DMS53 (cell line): ENCODE measurements at places on chromosomes 6 and 20.

GRCh38 chr6:3346476-3346875 lies 87.7 kb downstream of the PSMG4 start:
- DNase-seq, result no peak

GRCh38 chr6:27388293-27389197 lies at the start of gene ZNF391:
TSS of gene ZNF391 (plus strand) at chr6:27388759. CDS start at chr6:27400371, 11,612 bp downstream.
- peak; percentile 59 for DNase-seq

GRCh38 chr20:20138301-20139064 lies 86.2 kb downstream of the CFAP61 start:
- DNase-seq, result no peak

DNA sequence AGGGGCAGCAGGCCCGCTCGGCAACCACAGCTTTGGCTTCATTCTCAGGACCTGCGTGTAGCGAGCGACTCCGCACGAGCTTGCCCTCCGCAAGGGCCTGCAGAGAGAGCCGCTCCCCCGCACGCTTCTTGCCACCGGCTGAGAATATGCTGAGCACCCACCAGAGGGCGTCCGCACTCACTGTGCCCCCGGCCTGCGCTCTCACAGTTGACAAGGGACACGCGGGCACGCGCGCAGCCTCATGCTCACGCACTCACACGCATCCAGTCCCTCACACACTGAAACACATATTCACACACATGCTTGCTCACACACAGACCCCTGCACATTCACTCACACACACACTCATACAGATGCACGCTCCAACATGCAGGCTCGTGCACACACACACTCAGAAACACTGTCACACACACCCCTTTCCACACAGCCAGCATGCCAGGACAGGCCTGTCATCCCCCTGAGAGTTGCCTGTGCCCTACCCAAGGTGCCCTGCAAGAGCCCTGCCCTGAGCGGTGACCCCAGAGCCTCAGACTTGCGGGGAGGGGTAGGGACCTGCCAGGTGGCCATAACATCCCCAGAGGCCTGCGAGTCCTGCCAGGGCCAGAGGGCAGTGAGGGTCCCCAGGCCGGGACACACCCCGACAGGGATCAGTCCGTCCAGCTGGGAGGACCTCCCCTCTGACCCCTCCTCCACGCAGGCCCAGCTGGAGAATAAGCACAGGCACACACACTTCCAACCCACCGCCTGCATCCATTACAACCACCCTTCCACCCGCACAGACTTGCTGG lies 174.1 kb downstream of the BMP7 start:
- DNase-seq, result peak; percentile 59

DNA sequence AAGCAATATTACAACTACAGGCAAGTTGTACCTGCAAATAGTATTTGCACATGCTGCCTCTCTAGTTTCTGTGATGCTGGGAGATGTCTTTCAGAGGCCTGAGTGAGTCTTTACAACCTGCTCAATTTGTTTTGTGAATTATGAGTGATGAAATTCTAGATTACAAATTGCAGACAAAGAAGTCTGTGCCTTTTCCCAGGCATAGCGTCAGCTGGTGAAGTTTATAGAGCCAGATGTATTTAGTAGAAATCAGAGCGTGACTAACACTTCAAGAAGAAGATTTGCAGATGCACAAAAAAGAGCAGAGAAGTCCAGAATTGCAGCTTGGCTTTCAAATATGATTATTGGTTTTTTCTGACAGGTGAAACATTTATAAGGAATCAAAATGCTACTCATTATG lies 289.9 kb downstream of the PLCB1 start:
- no peak for DNase-seq

- DNase-seq, result no peak
These were observed 670.9 kb downstream of the QKI start for GRCh38 chr6:164085091-164086075.

- peak; percentile 78 for DNase-seq
These were observed 1.9 kb upstream of the POU3F2 start for GRCh38 chr6:98832284-98833056.

DNA sequence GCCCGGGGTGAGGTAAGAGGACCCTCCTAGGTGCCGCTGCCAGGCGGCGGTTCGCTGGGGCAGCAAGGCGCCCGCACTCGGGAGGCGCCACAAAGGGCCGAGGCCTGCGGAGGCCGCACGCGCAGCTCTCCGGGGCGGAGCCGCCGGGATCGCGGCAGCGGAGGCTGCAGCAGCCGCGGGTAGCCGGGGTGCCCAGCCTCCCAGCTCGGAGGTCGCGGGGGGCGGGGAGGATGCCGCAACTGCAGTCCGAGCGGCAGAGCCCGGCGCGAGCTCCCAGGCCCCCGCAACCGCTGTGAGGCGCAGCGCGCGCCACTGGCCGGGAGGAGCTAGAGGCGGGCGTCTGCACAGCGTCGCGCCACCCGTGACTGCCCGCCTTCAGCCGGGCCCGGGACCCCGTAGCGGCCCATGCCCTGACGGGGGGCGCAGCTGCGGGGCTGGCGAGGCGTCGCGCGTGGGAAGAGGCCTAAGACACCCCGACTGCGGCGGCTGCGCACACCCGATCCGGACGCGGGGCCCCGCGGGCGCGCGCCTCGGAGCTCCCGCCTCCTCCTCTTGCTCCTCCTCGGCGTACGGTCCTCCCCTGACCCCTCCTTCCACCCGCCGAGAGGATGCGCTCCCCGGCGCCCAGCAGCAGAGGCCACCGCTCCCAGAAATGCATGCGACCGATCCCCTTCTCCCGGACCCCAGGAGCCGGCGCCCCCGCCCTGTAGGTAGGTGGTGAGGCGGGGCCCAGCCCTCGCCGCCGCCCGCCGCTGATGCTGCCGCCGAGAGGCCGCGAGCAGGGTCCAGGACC lies at the start of gene NCOA7:
TSS of gene NCOA7 (plus strand) at position 603 of the 793 bp plus-strand sequence. CDS start 24,395 bp downstream, outside the sequence.
- peak; percentile 85 for DNase-seq

DNA sequence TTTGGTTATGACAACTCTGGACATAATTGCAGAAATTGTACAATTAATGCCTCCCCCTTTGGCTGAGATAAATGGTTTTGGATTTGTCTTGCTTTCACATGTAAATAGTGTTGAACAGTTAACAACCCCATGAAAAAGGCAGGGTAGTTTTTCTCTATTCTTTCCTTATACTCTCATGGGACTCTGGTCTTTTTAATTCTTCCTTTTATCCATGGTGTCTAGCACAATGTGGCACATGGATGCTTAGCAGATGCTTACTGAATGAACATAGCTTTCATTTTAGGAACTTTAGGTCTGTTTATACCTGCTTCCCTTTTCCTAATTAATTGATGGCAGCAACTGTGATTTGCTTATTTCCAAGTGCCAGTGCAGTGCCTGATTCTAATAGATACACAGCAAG lies 75.6 kb downstream of the NCOA3 start:
- no peak for DNase-seq

GRCh38 chr6:17957086-17957485 lies 30.3 kb downstream of the KIF13A start:
- DNase-seq, result no peak

DNA sequence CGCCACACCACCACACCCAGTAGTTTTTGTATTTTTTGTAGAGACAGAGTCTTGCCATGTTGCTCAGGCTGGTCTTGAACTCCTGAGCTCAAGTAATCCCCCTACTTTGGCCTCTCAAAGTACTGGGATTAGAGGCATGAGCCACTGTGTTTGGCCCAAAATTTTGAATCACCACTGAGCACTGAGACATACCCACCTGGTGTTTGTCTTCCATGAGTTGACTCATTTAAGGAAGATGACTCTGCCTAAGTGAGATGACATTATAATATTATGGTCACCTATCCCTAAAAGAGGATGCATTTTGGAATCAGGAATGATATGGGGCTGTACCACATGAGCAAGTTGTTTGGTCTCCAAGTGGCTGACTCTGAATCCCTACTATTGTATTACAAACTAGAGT lies 54.6 kb upstream of the RNF217 start:
- no peak for DNase-seq

GRCh38 chr6:16901782-16902181 lies 140.5 kb upstream of the ATXN1 start:
- no peak for DNase-seq

GRCh38 chr6:35178932-35179832 lies 34.6 kb upstream of the SCUBE3 start:
- DNase-seq, result no peak

- DNase-seq, result no peak
These were observed 4.0 kb upstream of the FAM110A start for GRCh38 chr20:829551-829950.

DNA sequence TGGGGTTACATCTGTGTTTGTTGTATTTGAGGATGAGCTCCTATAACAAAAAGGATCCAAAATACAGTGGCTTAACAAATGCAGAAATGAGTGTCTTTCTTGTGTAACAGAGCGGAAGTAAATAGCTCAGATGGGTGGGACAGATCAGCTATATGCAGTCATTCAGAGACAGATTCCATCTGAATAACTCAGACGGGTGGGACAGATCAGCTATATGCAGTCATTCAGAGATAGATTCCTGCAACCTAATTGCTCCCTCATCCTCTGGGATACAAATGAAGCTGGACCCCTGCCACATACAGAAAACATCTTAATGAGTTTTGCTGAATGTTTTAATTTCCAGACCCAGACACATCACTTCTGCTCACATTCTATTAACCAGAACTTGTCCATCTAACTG lies 332.3 kb downstream of the BCKDHB start:
- DNase-seq, result no peak

- DNase-seq, result peak; percentile 39
These were observed 441.8 kb upstream of the DEFB115 start for GRCh38 chr20:30815577-30816181.

DNA sequence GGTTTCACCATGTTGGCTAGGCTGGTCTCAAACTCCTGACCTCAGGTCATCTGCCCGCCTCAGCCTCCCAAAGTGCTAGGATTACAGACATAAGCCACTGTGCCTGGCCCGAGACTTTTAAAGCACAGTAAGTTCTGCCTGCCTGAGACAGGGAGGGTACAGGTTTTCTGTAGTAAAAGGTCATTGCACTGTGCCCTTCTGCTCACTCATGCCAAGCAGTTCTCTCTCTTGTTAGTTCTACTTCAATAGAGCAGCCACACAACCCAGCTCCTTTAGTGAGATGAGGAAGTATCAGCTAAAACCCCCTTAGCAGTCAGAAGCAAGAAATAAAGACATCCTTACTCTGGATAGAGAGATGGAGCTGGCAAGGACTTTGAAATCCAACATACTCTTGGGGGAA lies 52.4 kb upstream of the ARMH2 start:
- DNase-seq, result no peak

DNA sequence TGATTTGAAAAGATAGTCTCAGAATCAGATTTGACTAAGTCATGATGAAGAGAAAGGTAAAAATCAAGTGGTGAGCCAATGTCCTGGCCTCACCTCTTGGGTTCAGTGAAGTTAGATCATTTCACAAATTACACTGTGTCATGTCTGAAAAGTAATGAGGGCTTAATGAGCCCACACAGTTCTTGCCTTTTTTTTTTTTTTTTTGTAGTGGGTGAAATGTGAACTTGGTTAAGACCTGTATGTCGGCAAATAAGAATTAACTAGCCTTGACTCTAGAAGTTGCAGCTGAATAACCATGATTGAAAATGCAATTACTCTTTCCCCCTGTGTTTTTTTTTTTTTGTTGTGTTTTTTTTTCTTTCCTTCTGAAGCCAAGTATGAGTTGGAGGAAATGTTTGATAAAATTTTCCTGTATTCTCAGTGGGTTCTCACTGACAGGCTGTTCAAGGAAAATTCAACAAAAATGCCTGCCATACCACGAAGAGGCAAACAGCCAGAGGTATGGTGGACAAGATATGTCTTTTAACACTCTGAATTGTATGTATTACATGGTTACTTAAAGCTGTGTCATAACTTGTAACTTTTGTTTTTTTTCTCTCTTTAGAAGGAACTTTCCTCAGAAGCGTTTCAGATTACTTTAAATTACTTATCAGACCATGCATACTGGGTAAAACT lies 135.2 kb upstream of the MLIP start:
- DNase-seq, result no peak

- DNase-seq, result no peak
These were observed at the start of gene HDGFL1 for GRCh38 chr6:22569281-22570184. TSS of gene HDGFL1 (plus strand) at chr6:22569566. CDS start at chr6:22569576, 10 bp downstream.

- DNase-seq, result no peak
These were observed 107.7 kb upstream of the PHACTR1 start for GRCh38 chr6:12608874-12609273.

- no peak for DNase-seq
These were observed 30.3 kb downstream of the CHMP4B start for GRCh38 chr20:33841436-33841799.

DNA sequence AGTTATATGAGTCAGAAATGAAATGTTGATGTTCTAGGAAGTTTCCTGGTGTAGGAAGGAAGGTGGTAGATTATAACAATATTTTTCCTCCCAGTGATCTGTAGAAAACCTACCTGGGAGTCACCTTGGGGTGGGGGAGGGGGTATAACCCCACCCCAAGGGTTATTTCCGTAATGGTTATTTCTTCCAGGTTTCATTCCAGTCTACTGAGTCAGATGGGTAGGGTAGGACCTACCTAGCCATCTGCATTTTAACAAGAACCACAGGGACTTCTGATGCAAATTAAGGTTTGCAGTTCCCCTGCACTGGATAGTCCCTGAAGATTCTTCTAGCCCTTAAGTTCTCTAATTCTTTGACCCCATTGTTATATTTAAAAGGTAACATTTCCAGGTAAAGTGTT lies 88.9 kb downstream of the ARMC2 start:
- DNase-seq, result no peak

GRCh38 chr6:64547594-64548268 lies 912.1 kb downstream of the PHF3 start:
- DNase-seq, result no peak

GRCh38 chr20:46583411-46584214 lies 33.2 kb upstream of the OCSTAMP start:
- DNase-seq, result no peak

DNA sequence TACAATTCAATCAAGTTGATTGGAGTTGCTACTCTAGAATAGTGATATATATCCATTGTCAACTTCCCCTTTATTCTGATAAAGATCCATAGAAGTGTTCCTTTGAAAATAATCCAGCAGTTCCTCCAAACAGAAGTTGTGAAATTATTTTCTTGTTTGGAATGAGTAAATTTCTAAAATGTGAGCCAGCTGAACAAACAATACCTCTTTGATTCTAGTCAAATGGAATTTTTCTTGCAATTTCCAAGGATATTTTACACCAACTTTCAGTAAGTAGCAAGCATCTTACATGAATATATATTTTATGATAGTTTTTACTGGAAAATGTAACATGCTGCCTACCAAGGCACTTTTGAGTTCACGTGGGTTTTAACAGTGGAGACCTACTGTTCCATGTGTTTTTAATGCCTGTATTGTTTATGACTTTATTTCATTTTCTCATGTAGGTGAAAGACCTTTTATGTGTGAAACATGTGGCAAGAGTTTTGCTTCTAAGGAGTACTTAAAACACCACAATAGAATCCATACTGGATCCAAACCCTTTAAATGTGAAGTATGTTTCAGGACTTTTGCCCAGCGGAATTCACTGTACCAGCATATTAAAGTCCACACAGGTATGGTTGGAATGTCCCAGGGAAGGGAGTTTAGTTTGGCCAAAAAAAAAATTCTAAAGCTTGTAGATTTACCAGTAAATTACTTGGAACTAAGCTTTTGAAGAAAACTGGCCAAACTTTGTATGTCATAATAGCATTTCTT lies 6.5 kb downstream of the GZF1 start:
- no peak for DNase-seq

GRCh38 chr6:783966-784735 lies 91.2 kb upstream of the EXOC2 start:
- no peak for DNase-seq

GRCh38 chr6:76876922-76877553 lies 586.3 kb downstream of the HTR1B start:
- peak; percentile 92 for DNase-seq

- no peak for DNase-seq
These were observed 975 bp downstream of the BMP7 start for GRCh38 chr20:57265336-57265996.
